ENCODE measurements at places on chromosomes 2 and 18.

DNA sequence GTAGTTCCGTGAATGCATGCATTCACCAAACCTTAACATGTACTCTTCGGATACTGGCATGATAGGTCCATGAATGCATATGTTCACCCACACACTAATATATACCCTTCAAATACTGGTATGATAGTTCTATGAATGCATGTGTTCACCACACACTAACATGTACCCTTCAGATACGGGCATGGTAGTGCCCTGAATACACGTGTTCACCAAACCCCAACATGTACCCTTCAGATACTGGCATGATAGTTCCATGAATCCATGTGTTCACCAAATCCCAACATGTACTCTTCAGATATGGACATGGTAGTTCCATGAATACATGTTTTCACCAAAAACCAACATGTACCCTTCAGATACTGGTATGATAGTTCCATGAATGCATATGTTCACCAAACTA is 48.5 kb upstream of the ALKAL2 start:
- no peak for DNase-seq

DNA sequence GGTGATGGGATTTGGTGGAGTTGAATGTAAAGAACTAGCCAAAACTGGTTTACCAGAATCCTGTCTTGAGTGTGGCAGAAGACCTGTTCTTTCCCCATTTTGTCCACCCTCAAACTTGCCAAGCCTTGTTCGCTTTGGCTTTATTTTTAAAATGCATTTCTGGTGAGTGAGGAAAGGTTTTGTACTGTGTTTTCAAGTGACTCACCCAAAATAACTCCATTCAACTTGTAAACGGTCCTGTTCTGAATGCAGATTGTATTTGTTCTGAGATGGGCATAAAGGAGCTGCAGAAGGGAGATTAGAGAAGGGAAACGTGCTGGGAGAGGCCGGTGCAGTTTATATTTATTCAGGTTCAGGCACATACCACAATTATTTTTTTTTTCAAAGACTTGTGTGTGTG is 5.3 kb upstream of the ITPRID2 start:
- DNase-seq, result no peak

DNA sequence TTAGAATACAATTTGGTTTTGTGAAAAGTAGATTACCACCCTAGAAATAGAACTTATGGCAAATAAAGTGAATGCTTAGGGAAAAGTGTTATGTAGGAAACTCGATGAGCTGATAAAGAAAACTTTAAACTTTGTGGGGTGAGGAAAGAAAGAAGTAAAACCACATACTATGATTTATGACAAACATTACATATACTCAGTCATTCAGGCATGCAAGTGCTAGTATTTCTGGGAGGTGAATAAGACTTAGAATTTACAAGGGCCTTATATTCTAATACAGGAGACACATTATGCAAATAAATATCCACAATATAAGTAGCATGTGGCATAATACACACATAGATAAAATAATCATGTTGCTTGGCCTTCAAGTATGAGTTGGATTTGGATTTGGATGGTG is 618.1 kb downstream of the XIRP2 start:
- no peak for DNase-seq

DNA sequence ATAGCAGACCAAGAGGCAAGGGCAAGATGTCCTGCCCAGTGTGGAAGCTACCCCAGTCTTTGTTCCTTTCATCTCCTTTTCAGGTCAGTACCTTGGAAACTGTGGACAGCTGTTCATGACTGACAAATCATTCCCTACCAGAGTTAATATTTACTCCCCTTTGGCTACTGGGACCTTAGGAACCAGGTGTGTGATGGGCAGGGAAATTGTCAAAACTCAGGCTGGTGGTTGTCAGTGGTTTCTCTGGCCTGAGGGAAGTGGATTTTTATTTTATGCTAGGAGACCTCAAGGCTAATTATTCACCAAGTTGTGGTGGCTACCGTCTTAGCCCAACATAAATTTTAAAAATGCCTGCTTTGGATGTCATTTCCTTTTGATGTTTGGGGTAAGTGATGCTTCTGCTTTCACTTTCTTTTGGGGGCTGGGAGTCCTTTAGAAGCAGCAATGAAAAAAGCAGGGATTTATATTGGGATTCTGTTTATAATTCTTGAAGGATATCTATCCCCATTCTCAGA is 119.3 kb downstream of the SETBP1 start:
- no peak for DNase-seq

- no peak for DNase-seq
Observed at GRCh38 chr18:51010218-51010617, 19.8 kb upstream of the SMAD4 start.

- DNase-seq, result no peak
Observed at GRCh38 chr2:141381946-141382345, 748.9 kb downstream of the LRP1B start.

DNA sequence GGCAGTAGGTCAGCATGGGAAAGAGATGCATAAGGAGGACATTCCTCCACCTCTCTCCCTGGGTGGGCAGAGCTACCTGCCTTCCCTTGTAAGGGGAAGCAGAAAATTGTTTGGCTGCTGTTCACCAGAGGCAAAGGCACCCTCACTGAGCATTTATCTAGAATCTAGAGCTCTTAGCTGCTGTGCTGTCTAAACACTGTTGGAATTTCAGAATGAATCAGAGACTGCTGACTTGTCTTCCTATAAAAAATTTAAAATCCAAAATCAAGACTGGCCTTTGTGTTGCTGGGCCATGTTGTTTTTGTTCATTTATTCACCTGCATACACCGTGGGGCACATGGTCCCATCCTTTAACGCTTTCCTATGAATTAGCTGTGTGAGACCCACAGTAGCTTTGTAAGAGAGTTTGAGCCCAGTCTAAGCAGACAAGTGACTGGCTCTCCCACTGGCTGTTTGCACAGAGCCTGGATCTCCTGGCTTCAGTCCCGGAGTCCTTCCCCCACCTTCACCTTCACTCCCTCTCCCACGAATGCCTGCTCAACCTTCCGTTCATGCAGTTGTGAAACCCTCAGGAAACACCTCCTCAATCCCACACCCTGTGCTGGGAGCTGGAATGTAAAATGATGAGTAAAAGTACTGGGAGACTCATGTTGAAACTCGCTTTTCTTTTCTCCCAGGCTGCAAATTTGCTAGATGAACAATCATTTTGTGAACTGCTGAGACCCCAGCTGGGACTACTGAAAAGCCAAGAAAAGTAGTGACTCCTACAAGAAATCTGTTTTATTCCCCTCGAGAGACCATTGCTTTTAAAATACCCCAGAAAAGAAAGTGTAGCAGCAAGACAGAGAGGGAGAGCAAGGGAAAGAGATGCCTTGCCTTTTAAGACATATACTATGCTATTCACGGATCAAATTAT is 76.2 kb downstream of the FAM168B start:
- DNase-seq, result no peak

DNA sequence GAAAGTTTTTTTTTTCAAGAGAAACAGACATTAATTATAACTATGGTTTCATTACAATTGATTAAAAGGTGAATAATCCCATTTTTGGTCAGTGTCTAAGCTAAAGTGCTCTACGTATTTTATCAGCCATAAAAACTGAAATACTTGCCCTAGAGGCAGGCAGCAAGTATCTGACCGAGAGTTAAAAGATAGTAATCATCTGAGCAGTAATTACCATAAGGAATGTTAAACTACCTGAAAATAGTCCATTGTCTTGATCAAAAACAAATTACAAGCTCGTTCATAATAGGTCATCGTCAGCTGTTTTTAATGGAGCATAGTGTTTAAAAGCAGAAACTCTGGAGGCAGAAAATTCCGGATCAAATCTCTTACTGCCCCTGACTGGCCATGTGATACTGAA is 105.7 kb upstream of the ZEB2 start:
- DNase-seq, result no peak

GRCh38 chr2:69017835-69018234 is 4.9 kb downstream of the ANTXR1 start:
- no peak for DNase-seq

DNA sequence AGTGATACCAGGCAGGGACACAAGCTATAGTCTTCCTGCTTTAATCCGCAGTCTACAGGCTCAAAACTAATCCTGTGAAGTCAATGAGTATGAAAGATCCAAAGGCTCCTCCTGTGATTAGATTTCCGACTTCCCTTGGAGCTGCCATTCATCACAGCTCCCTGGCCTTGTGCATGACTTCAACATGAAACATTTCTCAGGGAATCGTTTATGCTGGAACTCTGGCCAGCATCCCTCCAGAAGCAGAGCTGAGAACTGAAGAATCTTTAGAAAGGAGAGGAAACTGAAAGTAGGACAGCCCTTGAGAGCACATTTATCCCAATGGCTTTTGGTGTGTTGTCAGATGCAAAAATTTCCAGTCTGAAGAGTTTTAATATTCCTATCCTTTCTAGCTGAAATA is 84.3 kb upstream of the SESTD1 start:
- DNase-seq, result no peak

GRCh38 chr18:74197705-74198341 is 49.5 kb downstream of the TIMM21 start:
- DNase-seq, result no peak

DNA sequence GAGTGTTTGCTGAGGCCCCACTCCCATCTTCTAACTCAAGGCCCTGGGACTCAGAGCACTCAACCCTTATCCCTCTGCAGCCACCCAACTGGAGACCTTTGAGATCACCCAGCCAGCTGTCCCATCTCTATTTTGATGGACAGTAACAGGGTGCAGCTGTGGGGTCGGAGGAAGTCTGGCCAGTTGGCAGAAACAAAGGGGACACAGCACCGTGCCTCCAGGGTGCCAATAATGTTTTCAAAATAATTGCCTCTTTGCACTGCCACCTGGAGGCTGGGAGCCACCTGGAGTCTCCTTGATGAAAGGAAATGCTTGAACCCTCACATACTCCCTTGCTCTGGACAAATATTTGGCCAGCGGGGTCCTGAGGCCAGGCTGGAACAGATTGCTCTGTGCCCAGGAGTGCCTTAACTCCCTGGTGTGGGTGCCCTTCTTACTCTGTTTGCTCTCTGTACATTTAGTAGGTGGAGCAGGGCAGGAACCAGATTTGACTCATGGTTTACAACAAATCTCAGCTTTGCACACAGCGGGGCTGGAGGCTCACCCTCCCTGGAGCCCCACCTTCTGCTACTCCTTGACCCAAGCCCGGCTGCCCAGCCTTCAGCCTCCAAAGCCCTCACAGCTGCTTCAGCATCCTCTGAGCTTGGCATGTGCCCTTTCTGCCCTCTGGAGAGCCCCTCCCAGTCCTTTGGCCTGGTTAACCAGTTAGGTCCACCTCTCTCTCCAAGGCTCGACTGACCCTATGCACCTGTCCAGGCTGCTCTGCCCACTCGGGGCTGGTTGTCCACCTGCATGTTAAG is 17.2 kb downstream of the MAL start:
- no peak for DNase-seq

DNA sequence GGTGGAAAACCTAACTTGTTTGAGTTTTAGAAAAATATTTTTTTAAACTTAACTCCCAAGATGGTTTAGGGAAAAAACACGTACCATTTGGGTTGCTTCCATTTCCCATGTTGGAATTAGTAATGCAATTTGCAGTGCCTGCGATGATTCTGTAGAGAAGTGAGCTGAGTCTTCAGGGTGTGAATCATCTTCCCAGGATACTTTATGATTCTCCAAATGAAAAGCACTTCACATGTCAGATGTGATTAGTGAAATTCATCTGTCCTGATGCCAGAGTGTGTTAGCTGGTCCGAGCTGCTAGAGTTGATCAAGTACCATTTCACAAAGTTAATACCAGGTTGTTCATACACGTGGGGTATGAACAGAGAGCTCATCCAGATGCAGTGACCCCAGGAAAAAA is 59.1 kb downstream of the ACOXL start:
- DNase-seq, result no peak

DNA sequence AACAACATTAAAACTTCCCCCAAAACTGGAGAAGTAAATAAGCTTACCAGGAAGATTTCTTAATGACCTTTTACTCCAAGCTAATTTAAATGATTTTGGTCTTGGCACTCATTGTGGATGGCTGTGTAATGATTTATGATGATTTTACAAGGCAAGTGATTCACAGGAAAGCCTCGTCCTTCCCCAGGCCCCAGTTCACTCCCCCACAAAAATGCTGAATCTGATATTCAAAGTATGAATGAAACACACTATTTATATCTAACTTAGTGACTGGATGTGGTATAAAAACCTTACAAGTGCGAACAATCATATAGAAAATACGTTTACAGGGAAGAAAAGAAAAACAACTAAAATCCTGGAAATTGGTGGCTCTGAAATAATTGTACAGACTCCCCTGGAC is 49.8 kb downstream of the ZNF516 start:
- no peak for DNase-seq

DNA sequence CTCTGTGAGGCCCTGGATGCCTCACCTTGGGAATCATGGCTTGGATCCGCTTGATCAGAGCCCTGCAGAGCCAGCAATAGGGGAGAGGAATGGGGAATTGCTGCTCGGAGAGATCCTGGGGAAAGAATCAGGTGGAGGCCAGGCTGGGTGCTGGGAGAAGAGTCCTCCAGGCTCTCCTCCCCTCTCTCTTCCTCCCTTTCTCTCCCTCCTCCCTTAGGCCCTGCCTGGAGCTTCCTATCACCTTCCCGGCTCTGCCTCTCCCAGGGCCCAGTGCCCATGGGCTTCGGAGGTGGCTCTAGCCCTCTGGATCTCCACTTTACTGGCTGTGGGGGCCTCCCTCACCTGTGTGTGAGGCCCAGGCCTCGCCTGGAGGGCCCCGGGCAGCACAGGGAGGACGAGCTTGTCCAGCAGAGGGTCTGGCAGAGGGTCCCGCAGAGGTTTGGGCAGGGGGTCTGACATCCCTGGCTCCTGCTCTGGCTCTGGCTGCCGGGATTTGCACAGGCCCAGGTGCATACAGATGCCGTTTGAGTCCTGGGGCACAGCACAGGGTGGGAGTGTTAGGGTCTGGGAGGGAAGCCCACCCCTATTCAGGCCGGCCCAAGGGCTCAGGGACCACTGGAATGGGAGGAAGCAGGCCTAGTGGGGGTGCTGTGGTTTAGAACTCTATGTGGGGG is 2.6 kb downstream of the SFTPB start:
- DNase-seq, result no peak

- DNase-seq, result no peak
Observed at GRCh38 chr2:48176876-48177275, 270.6 kb upstream of the FBXO11 start.

DNA sequence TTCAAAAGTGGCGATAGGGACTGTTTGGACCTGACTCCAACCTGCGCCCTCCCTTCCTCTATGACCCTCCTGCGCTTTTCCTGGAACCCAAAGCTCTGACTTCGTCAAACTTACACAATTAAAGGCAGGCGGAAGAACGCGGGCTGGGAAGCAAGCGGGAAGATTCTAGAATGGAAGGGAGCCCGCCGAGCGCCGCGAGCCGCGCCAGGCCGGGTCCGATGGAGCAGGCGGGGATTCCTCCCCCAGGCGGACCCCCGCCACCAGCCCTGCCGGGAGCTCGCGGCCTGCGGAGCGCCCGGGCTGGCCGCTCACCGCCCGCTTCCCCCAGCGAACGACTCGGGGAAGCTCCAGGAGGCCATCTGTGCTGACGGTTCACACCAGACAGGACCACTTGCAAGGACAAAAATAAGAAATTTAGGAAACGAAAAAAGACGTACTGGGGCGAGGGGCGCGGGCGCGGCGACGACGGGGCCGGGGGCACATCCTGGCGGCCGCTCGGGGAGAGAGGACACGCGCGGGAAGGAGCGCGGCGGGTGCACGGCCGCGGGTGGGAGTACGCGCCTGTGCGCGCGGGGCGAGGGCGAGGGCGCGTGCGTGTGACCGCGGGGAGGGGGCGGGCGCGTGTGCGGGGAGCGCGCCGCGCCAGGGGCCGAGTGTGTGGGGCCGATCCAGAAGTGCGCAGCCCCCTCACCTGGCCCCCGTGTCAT is 1.1 kb upstream of the SALL3 start:
- DNase-seq, result no peak
